ENCODE measurements at places on chromosomes 3 and 15. TPM values are rescaled to one million over a fixed set of nuclear protein-coding genes. Genes with fewer than 3 reads are reported as not detected.

DNA sequence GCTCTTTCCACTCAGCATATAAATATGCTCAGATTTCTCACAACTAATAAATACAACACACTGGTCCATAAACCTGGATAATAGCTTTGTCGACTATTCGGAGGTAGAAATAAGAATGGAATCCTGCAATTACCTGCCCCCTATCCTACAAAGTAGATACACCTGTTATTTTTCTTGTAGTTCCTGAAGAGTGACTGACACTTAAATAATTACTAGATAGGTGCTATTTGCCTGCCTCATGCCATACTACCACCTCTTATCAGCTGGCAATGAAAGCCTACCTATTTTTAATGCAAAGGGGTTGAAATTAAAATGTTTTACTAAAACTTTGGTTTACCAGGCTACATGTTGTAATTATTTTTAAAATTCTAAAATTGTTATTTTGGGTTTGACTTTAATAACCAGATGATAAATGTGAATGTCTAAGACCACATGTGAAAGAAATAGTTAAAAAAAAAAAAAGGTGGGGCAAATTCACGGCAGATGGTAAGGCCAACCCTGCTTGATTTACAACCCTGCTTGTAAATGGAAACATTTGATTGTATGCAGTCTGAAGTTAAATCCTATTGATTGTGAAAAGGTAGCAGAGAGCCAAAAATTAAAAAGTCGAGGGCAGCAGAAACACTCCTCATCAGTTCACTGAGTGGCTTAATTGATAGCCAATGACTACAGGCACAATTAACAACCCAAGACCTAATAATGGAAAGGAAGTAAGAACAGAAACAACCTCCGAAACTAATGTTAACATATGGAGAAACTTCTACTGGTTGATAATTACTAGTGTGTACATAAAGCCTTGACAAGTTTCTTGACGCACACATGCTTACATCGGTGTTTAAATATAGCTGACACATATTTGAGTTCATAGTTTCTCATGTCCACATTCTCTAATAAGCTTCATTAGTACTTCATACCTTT lies 8.9 kb downstream of the PEAK1 start:
- DNase-seq = no peak

DNA sequence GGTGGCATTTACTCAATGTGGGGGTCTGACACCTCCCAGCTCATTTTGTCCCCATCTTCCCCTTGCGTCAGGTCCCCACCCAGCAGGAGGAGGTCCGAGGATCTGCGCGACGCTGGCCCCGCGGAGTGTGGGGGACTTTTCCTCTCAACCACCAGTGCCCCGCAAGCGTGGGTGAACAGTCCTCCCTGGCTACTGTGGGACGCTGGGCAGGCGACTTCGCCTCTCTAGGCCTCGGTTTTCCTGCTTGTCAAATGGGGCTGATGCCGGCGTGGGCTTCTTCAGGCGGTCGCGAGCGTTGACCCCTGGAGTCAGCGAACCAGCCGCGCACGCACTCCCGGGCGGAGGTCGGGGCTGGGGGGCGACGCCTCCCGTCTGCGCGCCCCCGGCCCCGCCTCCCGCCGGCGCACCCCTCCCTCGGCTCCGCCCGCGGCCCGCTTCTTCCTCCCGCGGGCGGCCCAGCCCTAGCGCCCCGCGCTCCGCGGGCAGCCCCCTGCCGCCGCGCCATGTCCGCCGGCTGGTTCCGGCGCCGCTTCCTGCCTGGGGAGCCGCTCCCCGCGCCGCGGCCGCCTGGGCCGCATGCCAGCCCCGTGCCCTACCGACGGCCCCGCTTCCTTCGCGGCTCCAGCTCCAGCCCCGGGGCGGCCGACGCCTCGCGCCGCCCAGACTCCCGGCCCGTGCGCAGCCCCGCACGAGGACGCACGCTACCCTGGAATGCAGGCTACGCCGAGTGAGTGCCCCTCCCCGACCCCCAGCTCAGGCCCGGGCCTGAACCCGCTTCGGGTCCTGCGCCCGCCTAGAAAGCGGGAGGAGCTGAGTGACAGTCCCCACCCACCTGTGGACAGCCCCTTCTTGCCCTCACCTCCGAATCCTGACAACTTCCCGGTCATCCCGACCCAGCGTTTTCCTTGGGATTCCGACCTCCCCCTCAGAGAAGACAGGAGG lies at the start of gene PPM1M:
Gene PPM1M (plus strand): TSS at position 438 of the 942 bp plus-strand sequence. CDS start 66 bp downstream, at position 504.
- peak; percentile 83 for DNase-seq

DNA sequence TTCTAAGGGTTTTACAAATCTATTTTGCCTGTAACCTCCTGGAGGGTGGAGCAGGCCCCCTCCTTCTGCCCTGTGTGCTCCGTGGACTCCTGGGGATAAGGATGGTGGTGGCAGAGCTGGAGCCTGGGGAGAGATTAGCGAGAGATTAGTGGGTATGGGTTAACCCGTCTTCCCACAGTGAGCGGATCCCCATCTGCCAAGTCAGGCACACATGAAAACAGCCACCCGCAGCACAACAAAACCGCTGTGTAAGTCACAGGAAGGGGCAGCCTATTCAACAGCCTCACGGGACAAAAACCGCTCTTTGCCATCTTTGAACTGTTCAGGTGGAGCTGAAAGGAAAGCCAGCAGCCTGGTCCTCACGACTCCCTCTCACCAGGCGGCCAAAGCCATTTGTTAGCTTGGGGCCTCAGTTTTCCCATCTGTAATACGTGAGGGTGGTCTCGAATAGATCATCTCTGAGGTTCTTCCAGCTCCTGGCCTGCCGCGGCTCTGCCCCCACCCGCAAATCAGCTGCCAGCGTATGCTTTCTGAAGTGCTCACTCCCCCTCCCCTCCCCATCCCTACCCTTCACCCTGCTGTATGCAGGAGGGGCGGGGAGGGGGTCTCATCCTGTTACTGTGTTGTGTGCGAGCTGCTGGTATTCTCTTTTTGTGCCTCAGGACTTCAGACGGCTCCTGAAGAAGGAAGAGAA lies 43.6 kb downstream of the PDIA5 start:
- no peak for DNase-seq

DNA sequence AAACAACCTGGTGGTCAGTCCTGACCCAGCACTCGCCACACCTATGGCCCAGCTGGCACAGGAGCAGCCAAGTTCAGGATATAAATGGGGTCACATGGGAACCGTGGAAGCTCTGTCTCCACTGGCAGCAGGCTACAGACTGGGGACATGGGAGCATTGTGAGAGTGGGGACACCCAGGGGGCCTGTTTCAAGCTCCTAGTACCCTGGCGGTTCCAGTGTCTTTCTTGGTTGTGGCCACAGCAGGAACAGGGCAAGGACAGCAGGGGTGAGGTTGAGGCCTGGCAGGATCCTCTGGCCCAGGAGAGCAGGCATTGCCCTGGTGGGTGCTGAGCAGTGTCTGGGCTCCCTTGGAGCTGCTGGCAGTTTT lies 1.9 kb downstream of the CSK start:
- DNase-seq = no peak

Gene SLC12A8
- polyA plus RNA-seq = 0.89 TPM

Gene PEX5L
- polyA plus RNA-seq = 0.27 TPM

DNA sequence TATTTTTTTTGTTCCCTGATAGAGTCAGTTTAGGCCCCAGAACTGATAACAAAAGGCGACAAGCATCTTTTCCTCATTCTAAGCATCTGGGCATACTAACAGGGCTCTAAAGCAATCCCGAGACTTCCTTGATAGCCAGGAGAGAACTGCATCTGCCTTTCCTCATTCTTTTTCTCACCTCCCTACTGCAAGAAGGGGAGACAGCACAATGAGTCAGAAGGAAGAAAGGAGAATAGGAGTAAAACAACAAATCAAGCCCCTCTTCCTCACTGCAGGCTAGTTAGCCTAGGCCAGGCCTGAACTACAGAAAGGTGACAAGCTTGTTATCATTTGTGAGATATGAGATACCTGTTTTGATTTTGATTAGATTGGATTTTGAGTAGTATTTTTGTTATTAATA lies 97.9 kb downstream of the NAALADL2 start:
- no peak for DNase-seq

Gene GRAMD1C
- polyA plus RNA-seq = 2.9 TPM

- no peak for DNase-seq
Measured at GRCh38 chr3:151278230-151278629, at the start of gene P2RY14. TSS of gene P2RY14 (minus strand) at chr3:151278542. CDS start at chr3:151214316, 64,226 bp downstream.

Gene KLHL18
- 12.6 TPM for polyA plus RNA-seq

DNA sequence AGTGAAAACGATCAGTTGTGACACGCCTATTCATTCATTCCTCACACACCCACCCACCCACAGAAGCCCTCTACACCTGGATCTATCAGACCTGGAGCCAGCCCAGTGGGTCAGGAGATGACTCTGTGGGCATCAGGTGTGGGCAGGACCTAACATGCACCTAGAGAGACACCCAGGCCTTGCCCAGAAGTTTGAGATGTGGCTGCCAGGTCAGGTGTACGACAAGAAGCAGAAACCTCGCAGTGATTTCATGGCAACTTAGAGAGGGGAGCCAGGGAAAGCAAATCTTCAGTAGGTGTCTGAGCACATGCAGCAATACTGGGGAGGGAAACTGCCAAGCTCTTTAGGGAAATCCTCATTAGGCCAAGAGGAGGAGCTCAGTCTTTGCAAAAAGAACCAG lies 264.7 kb upstream of the ROPN1 start:
- no peak for DNase-seq

Gene MST1
- 6.5 TPM for polyA plus RNA-seq

DNA sequence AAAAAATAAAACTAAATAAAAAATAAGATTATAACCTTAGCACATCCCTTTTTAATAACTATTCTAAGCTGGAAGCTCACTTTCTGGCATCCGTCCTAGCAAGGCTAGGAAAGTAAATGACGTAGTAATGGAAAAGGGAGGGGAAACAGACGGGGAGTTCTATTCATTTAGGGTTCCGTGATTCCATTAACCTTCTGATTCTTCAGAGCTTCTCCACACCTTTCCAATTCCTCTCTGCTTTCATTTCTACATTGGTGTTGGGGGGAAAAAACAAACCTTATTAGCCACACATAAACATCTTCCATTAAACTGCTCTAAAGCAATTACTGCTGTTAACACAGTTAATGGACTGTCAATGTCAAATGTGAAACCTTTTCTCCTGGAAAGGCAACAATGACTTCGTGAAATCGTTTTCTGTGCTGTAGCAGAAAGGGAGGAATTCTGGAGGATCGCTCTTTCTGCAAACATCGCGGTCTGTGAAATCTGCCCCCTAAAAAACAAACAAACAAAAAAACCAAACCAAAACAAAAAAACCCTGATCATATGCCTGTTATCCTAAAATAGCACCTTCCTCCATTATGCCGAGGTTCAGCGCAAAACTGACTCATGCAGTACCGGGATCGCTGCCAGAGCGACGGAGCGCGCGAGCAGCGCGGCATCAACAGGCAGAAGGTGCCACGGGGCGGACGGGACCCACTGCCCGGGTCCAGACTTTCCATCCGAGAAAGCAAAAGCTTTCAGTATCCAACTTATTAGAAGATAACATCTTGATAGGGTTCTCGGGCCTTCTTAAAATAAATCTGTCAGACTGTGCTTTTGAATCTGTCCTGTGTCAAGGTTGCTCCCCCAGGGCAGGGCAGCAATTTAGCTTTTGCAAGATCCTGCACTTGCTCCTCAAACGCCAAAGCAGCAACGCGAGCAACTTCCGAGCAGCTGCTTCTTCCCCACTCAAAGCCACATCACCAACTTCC lies 156.2 kb downstream of the FGF12 start:
- peak; percentile 16 for DNase-seq

Gene ISLR2
- polyA plus RNA-seq = 4.8 TPM

DNA sequence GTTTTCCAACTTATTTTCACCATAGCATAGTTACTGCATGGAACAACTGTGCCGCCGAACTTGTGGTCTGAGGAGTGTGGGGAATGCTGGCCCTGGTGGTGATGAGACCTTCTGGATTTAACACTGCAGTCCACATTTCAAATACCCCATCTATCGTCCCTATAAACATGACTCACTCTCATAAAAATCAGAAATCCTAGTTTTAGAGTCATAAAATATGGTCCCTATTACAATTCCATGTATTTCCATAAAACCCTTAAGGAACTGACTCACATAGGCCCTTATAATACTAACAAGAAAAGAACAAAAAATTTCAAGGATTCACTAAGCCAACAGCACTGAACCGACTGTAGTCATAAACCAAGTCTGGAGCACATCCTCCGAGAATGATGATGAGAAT lies 147.2 kb downstream of the FOXP1 start:
- DNase-seq = peak; percentile 61
